Stimulated activated naive CD8-positive, alpha-beta T cell treated with anti-CD3 and anti-CD28 coated beads, Interleukin-15, Interleukin-2, amounts not matched to agents 100 U/mL and 50 U/mL, for 24 hours (primary cell): ENCODE measurements at places on chromosomes 3 and 15.

DNA sequence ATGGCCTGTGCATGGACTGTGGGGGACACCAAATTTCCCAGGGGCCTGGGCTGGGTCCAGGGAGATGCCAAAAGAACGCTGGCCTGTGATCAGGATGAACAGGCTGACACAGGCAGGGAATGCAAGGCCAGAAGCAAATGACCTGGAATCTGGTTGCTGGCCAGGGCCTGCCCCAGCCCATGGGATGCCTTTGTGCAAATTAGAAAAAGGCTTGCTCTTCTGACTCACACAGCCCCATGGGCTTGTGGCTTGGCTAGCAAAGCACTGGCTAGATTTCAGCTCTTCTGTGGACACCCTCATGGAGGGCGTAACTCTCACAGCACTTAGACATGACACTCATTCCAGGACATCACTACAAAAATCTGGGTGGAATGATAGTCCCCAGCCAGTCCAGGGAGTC, 356.0 kb downstream of the SHQ1 start:
- no peak for DNase-seq

DNA sequence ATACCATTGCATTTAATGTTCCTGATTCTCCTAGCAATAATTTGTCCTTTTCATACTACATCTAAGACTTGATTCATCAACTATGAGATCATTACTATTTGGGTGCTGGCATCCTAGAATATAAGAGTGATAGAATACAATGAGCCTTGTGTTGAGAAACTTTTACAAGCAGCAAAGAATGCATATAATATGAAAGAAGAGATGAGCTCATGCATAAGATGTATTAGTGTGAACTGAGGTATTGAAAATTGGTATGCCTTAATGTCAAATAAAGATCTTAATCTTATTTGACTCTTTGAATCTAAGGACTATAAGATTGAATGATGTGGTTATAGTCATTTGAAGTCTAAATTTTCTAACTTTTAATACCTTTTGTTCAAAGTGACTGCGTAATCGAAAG, 220.0 kb upstream of the ARHGEF26 start:
- DNase-seq: no peak

GRCh38 chr15:45457220-45457619, 65.3 kb downstream of the SLC30A4 start:
- DNase-seq: no peak

GRCh38 chr3:117302428-117302827, 592.8 kb downstream of the TUSC7 start:
- DNase-seq: no peak

- no peak for DNase-seq
These were observed 41.5 kb downstream of the ADGRG7 start for GRCh38 chr3:100650651-100651619.

DNA sequence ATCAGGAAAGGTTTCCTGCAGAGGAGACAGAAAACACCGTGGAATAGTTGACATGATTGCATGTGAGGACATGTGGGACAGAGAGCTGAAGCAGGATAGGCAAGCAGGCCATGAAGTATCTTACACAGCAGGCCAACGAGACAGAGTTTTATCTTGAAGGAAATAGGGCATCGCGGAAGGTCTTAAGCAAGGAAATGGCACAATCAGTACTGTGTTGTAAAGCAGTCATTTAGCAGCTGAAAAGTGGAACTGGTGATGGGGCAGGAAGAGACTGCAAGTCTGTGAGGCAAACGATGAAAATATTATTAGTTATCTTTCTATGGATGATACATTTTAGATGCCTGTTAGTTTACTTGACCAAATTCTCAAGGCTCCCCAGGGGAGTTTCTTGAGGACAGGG, 535.1 kb downstream of the SOX2 start:
- DNase-seq: no peak

DNA sequence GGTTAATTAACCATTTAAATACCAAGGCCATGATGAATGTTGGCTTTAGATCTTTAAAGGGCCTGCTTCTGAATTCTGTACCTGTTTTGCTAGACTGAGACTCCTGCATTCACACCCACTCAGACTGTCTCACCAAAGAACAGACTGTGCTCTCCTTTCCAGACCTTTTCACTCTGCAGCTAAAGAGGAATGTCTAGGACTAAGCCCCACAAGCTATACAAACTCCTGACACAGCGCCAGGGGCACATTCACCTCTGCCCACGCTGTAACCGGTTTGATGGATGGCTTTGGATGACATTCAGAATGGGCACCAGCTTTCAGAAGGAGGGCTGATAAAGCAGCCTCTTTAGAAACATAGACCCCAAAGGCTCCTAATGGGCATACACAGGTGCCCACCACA, 200.1 kb downstream of the KCNMB2 start:
- DNase-seq: no peak
